Right atrium auricular region (tissue), 2 donors: ENCODE measurements at places on chromosomes 5 and 9. TPM values are rescaled to one million over a fixed set of nuclear protein-coding genes. Genes with fewer than 3 reads are reported as not detected.

DNA sequence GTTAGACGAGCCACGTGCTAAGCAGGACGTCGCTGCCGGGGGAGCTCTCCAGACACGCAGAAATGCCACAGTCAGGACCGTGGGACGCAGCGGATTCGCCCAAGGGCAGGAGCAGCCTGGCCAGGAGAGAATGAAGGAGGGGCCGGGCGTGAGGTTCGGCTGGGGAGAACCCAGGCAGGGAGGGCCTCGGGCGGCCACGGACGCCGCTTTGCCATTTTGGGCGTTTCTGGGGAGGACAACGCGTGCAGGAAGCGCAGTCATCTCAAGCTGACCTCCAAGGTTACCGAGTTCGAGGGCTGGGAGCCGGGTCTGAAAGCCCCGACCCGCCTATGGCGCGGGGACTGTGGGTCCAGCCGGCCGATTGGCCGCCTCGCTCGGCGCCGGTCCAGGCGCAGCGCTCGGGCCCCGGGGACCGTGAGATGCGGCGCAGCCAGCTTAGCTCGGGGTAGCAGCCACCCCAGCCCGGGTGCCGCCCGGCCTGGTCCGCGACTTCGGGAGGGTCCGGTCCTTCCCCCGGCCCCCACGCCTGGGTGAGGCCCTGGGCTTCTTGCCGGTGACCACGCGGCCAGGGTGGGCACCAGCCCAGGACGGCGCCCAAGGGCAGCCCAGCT is 760 bp upstream of the MAN1B1 start:
- peak; percentile 65 for DNase-seq

GRCh38 chr5:130939059-130939458 is 226.0 kb downstream of the HINT1 start:
- DNase-seq = no peak

DNA sequence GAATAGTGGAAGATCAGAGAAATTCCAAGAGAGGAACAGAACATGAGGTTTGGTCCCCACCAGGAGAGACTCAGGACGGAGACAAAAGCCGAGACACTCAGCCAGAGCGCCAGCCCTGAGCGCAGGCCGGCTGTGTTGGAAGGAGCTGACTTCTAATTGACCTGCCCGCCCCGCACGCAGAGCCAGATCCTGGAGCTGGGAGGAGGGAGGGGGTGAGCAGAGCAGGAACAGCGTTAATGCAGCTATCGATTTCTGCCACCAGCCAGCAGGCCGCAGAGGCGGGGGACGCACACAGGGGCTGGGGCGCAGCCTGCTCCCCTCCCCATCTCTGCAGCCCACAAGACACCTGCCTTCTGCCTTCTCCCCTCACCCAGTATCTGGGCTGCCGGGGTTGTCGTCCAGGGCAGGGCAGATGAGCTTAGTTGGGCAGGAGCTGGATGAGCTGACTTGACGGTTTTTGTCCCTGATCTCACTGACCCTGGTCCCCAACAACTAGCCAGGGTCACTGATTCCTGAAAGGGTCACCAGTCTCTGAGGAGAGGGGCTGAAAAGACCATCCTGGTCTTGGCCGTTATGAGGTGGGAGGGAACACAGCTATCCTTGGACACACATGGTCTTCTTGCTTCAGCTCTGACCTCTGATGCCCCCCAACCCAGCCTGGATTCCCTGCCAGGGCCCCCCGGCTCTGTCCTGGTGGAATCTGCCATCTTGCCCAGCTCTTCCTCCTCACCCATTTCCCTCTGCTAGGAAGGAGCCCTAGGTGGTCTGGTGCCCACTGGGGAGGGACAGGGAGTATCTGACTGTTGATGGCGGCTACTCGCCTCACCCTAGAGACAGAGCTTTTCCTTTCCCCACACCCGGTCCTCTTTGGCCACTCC is 29.8 kb downstream of the CXXC5 start:
- DNase-seq = no peak

OBP2B gene
- not detected for total RNA-seq

DNA sequence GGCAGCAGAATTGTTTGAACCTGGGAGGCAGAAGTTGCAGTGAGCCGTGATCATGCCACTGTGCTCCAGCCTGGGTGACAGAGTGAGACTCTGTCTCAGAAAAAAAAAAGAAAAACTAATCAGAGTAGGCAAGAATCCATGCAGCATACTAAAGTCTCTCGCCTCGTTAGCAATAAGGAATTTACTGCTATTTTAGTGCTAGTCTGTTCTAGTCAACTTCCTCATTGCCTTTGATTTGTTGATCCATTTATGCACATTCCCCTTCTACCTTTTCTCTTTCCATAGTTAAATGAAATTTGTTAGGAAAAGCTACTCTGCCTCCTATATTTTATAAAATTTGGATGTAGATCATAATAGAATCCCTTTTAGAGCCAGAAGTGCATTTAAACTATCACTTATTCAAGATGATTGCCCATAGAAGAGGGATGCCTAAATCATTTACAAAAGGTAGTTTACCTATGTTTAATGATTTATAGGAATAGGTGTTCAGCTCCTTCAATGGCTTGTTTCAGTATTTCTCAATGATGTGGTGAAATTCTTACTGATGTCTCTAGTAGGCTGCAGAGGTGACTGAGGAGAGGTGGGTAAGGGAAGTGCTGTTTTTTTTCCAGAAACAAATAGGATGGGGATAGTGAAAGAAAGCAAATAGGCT is 1.9 kb downstream of the LRRC19 start:
- DNase-seq = no peak

- DNase-seq = no peak
These were observed 9.4 kb downstream of the FLT4 start for GRCh38 chr5:180639741-180640610.

ALDH7A1 gene
- 9.6 TPM for total RNA-seq

DNA sequence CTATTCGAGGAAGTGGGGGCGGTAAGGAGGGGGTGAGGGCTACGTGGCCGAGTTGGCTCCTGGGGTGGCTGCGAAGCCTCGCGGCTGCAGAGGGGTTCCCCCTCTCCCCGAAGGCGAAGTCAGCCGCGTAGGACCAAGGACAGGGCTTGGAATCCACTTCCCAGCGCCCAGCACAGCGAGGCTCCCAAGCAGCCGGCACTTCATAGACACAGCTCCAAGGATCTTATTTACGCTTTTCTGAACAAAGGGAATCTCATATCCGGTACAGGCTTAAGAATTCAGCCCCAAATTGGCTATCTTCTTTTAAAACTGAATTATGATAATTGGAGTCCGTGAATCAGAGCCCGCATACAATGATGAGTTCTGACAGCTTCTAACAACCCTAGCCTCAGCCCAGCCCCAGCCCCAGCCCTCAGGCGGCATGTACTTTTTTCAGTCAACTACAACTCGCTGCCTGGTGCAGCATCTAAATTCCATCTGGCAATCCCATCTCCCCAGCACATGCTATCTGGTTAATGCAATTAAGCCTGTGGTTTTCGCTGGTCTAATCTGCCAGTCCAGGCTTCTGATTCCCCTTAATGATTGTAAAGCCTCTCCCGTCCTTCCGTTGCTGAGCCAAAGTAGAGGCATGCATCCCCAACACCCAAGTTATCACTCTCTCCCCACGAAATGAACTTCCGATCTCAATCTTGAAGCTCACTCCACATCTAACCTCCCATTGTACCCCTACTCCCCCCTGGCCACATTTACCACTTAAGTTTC is 1.0 kb downstream of the ELAVL2 start:
- DNase-seq = no peak

DNA sequence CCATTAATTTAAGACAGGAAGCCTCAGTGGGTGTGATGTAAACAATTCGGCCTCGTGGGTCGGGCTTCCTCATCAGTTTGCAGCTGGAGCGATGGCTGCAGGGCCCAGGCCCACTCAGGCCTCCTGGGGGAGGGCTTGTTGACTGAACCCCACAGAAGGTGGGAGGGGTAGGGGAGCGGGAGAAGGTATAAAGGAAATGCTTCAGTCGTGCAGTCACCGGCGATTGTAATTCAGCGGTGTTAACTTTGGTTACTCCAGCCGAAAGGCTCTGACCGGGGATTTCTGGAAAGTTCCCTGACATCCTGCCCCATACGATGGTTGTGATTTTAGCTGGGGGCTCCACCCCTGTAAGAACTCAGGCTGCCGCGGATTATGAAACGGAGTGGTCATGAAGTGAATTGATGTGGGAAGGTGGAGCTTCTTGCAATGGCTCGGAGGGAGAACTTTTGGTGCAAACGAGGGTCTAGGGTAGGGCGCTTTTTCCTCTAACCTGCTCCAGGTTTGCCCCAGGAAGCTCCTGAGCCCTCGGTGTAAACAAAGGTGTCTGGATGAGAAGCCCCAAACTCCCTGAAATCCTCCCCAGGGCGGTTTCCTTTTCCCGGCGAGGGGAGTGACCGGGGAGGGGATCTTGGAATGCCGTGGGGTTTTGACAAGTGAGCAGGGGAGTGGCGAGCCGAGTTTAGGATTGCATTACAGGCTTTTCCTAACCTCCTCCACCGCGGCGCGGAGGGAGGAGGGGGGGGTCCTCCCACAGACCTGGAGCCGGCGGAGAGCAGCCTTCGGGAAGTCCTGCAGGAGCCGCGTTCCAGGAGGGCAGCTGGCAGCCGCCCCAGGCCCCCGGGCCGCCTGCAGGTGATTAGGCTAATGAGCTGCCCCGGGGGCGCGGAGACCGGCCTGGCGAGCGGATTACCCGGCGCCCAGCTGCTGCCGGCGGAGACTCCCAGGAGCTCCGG is 215.5 kb downstream of the PDZD2 start:
- DNase-seq = peak; percentile 60

GRCh38 chr9:94528886-94529285 is 26.0 kb upstream of the PCAT7 start:
- no peak for DNase-seq

IFNA2 gene
- total RNA-seq = not detected

DNA sequence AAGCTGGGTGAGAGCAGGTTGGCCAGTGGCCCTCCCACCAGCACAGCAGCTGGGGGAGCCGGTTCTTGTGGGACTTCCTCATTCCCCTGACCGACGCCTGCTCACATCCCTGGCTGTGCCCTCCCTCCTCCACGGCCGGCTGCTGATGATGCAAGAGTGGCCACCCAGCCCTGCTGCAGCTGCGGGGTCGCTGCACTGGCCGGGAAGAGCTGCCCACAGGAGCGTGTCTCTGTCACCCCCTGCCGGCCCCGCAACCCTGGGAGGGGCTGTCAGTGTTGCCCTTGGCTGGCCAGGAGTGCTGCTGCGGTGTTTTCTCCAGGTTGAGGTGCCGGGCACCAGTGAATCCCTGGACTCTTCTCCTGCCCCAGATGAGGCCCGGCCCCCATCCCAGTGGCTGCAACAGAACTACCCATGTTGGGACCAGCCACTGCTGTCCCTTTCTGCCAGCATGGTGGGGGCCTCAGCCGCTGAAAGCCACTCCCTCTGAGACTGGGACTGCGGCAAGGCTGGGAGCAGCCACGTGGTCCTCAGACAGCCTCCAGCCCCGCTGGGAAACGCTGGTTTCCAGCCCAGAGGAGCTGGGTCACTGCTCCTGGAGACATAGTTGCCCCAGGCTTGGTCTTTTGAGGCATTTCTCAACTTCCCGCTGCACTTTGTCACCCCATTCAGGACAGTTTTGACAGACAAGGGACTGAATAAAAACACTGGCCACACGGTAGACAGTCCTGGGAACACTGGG is 739 bp downstream of the CARD9 start:
- DNase-seq = peak; percentile 79

GRCh38 chr9:68704814-68705530 is at the start of gene PIP5K1B:
TSS of gene PIP5K1B (plus strand) at chr9:68705240. CDS start at chr9:68822615, 117,375 bp downstream.
- no peak for DNase-seq

- no peak for DNase-seq
These were observed 105.7 kb downstream of the INSYN2B start for GRCh38 chr5:169874621-169875020.

DNA sequence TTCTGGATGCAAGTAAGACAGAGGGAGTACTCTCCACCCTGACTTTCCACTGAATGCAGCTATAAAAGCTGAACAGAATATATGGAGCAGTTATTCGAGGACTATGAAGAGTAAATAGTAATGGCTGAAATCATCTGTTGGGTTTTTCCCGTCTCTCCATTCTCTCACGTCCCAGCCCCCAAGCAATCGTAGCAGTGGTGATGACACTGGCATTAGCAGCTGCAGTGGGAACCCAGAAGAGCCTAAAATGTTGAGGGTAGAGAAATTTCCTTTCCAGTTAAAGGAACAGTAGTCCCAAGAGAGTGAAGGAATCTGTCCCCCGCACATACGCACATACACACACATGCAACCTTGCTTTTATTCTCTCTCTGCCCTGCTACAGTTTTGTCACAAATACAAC is 33.2 kb downstream of the MED27 start:
- DNase-seq = no peak

GRCh38 chr9:123739387-123739786 is 190.5 kb downstream of the DENND1A start:
- DNase-seq = no peak

DNA sequence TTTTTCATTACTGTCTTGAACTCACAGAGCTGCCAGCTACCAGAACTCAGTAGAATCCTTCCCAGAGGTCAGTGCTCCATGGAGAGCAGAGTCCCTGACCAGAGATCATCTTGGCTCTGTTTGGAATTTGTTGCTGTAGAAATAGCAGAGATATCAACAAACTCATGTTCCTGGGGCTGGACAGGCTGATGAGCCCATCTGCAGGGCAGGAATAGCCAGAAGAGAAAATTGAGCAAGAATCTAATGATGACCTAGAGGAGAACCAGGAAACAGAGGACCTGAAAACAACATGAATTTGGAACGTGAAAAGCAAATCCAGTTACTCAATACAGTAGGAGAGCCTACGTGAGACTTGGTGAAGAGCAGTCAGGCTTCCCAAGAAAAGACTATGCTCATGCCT is 437.8 kb downstream of the PLK2 start:
- DNase-seq = no peak

DNA sequence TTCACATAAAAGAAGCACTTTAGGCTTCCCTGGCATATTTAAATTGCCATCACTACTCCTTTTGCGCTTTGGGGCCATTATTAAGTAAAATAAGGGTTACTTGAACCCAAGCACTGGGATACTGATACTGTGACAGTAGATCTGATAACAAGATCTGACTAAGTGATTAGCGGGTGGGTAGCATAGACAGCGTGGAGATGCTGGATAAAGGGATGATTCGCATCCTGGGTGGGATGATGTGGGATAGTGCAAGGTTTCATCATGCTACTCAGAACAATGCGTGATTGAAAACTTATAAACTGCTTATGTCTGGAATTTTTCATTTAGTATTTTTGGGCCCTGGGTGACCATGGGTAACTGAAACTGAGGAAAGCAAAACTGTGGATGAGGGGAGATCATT is 75.1 kb downstream of the PTTG1 start:
- DNase-seq = no peak

F12 gene
- total RNA-seq = 0.43 TPM

DNA sequence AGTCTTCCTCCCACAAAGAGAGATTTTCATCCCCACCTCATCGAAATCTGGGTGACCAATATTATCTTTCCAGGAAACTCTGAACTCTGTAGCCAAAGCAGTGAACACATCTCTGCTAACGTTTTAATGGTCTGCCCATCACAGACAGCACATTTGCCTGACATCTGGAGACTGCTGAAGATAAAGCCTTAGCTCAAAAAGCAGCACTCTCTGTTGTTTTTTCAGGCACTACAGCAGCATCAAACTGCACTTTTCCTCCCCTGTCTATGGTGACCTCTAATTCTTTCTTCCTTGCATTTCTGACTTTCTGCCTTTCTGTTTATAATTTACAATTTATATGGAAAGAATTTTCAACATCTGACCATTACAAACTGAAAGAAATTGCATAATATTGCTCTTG is 66.8 kb downstream of the RAB3C start:
- DNase-seq = no peak
